ENCODE measurements at places on chromosomes 1 and 21. TPM values are rescaled to one million over a fixed set of nuclear protein-coding genes. Genes with fewer than 3 reads are reported as not detected.

Gene HSD11B1
- not detected for total RNA-seq

DNA sequence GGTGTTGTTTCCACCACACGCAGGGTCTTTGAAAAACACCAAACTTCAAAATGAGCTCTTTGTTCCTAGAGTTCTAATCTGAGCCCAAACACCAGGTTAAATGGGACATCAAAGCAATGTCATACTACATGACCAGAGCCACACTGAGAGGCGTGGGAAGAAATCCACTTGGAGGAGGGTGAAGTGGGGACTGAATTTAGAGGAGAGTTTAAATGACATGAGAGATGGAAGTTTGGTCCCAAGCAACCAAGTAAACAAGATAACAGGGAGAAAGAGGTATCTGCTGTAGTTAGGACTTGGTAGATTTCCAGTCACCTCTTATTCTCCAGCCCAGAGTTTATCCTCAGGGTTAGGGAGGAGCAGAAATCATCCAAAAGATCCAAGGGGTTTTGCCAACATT is 290.9 kb upstream of the FAM78B start:
- no peak for DNase-seq

DNA sequence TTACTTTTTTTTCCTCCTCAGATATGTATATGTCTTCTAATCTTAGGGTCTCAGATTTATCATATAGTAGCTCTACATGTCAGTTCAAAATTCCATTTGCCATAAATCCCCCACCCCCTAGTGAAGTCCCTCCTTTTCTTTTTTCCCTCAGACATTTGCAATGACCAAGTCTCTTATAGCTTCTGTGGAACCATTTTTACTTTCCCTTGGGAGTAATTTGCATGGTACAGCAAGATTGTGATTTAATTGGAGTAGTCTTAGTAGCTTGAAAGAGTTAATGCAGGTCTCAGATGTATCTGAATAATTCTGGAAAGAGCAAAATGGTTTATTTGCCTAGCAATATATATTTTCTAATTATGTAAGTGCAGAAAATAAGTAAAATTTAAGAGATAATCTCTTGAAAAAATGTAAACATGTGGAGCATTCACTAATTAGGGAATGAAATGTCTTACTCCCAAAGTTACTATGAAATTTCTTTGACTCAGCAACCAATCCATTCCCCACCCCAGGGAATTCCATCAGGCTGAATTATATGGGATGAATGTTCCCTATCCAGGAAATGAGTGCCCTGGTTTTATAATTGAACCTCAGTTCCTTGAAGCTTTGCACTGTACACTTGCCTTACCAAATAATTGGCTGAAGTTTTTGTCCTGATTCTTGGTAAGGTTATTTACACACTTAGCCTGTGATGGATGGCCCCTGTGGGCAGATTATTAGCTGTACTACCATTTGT is 267.0 kb downstream of the DNM3 start:
- DNase-seq, result no peak

DNA sequence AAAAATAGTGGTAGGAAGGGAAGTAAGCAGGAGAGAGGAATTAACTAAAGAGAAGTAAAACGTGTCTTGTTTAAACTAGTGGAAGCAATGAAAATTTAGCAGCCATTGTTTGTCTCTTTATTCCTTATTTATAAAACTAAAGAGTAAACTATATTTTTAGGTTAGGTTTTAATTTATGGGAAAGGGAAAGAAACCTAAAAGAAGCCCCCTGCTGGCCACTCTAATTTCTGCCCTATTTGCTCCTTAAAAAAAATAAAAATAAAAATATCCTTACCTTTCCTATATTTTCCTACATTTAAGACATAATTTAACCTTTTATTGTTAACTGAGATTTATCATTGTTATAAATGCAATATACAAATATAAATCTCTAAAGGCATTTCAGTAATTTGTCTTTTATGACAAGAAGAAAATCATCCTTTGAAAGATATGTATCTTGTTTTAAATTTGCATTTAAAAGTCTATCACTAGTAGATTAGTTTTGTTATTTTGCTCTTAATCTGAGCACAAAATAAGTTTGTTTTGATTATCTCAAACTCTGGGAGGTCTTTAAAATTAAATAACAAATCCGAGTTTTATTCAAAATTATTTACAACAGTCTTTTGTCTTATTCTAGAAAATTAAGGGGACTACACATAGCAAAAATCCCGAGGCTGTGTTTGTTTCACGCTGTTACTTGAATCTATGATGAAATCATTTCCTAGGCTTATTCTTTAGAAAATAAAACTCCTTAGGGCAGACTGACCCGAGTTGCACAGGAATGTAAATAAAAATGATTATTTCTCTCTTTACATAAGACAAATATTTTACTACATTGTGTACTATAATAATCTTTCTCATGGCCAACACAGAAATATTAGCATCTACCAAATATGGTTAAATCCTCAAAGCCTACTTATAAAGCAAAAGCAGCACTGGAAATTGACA is 201.7 kb downstream of the NRIP1 start:
- DNase-seq, result no peak
